ENCODE measurements at places on chromosomes 3 and 15. TPM values are rescaled to one million over a fixed set of nuclear protein-coding genes. Genes with fewer than 3 reads are reported as not detected.

GRCh38 chr3:17580901-17581300 is 161.5 kb downstream of the TBC1D5 start:
- DNase-seq, result no peak

DNA sequence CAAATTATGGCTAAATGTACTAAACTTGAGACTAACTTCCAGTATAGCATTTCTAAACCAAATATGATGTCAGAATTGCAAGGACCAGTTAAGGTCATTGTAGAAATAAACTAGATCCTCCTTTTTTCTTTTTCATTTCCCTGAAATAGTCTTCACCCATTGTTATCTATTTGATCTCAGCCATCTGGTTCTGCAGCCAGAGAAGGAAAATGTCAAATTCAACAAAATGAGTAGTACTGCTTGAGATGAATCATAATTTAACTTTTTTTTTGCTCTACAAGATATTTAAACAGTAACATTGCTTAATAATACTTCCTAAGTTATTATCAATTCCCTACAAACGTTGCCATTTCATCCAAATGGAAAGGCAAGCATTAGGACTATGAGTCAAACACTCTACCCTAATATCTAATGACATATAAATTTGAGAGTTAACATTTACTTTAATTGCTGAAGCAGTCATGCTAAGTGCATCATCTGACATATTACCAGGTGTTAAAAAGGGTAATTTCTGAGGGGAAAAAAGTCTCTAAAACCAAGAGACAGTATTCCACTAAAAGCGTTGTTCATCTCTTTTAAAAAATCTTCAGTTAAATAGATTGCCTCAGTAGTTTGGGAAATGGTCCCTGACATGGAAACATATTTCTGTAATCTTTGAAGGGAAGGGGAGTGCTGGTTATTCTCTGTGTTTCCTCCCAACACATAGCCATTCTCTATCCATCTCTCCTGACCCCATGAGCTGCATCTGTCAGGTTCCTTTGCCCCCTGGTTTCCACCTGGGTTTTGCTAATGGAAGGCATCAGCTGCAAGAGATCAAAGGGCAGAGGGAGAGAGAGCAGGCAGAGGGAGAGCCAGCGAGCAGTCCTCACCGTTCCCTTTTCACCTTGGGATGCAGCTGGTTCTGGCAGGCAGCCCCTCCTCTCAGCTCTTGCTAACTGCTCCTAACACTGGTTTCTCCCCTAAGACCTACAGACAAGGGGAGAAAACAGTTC is 138.5 kb downstream of the ARPP21 start:
- no peak for DNase-seq

Gene PCLAF
- 1.8 TPM for total RNA-seq

DNA sequence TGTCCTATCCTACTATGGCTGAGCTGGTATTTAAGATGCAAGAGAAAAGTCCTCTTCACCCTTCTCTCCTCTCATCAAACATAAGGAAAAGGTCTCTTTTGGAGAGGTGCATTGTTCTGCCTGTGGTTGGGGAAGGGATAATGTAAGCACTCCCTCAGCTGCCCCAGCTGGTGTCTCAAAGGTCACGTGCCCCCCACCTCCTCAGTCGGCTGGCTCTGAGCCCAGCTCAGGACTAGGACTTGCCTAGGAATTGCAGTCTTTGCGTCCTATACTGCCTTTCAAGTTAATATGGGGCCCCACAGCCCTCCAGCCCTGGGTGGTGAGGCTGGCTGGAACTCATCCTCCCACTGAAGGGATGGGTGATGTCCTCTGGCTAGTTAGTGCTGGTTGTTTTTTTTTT is 29.7 kb downstream of the OR4F15 start:
- no peak for DNase-seq

DNA sequence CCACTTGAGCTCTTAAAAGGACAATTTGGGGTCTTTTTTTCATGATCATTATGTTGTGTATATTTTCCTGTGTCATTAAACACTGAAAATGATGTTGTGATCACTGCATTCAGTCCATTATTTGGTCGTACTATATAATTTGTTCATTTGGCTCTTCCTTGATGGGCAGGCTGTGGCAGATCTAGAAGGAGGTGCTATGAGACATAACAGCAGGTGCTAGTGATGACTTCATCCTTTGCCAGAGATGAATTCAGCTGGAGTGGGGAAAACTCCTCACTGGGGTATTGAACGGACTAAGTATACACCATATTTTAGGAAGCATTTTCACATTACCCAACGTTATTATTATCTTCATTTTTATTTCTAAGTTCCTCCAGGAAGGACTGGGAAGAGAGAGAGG is 12.0 kb downstream of the CMTM7 start:
- DNase-seq, result no peak
